GM23248 (cell line): ENCODE measurements at places on chromosomes 4 and X. TPM values are rescaled to one million over a fixed set of nuclear protein-coding genes. Genes with fewer than 3 reads are reported as not detected.
A peak's percentile ranks its signal among the peaks of the same experiment; 100 is the strongest.

The GLRA2 gene
- 0.22 TPM in 1 of 2 replicates, not detected in the other for total RNA-seq

The TSPAN7 gene
- total RNA-seq: not detected in 2 replicates

The CCKAR gene
- not detected in 2 replicates for total RNA-seq

The CLTRN gene
- total RNA-seq: 0.13 and 0.43 TPM in 2 replicates

The AWAT2 gene
- total RNA-seq: not detected in 2 replicates

The SPANXA2 gene
- total RNA-seq: not detected in 2 replicates

GRCh38 chrX:136194536-136194935 is 47.2 kb downstream of the FHL1 start:
- H3K4me1 ChIP-seq: peaks cover 20% of the 10 kb centered on the region
- H3K4me3 ChIP-seq: no peak overlapping the region
- no peak for DNase-seq
- H3K36me3 ChIP-seq: no peaks in the 10 kb centered on the region
- H3K27ac ChIP-seq: no peak overlapping the region
- no peaks in the 10 kb centered on the region for H3K27me3 ChIP-seq

GRCh38 chr4:152508386-152508785 is 27.5 kb downstream of the FBXW7 start:
- no peaks in the 10 kb centered on the region for H3K27me3 ChIP-seq
- no peak overlapping the region for H3K4me3 ChIP-seq
- no peaks in the 10 kb centered on the region for H3K36me3 ChIP-seq
- H3K4me1 ChIP-seq: 0 out of 2 replicates have a peak, but pooled peaks cover 7% of the 10 kb centered on the region
- no peak overlapping the region for H3K27ac ChIP-seq

DNA sequence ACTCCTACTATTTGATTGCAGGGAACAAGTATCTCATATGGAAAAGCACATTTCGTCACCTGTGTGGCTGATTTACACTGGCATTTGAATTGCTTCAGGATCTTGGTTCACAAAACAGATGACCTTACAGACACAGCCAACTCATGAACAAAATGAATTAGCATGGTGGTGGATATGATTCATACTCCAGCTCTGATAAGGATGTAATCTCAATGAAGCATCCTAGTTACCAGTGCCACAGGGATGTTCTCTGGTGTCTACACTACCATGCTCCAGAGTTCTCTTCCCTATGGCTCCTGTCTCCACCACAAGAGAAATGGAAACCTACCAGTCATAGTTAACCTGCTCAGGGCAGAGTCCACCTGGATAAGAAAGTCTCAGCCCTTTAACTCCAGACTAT is 40.7 kb downstream of the TEC start:
- DNase-seq: no peak
- H3K27me3 ChIP-seq: 0 out of 2 replicates have a peak, but pooled peaks cover 6% of the 10 kb centered on the region
- no peak overlapping the region for H3K4me3 ChIP-seq
- no peaks in the 10 kb centered on the region for H3K36me3 ChIP-seq

DNA sequence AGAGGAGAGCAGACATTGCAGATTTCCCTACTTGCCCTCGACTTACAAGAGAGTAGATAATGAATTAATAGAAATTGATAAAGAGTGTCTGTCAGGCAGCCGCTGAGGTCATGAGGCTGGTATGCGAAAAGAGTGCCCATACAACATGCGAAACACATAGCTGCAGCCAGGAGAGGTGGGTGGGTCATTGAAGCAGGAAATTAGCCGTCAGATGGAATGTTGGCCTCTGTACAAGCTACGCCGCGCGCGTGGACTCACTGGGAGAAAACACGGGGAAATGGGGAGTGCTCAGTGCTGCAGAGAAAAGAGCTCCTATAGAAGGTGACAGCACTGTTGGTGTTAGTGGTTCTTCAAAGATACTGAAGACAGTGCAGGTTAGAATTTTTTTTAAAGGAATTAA is 125.1 kb downstream of the RAPGEF2 start:
- no peaks in the 10 kb centered on the region for H3K27me3 ChIP-seq
- peak; percentile 82 for DNase-seq
- H3K36me3 ChIP-seq: no peaks in the 10 kb centered on the region
- H3K27ac ChIP-seq: peak overlapping the region; percentile 54
- peaks cover 27% of the 10 kb centered on the region for H3K4me1 ChIP-seq
- H3K4me3 ChIP-seq: peak overlapping the region; percentile 65

DNA sequence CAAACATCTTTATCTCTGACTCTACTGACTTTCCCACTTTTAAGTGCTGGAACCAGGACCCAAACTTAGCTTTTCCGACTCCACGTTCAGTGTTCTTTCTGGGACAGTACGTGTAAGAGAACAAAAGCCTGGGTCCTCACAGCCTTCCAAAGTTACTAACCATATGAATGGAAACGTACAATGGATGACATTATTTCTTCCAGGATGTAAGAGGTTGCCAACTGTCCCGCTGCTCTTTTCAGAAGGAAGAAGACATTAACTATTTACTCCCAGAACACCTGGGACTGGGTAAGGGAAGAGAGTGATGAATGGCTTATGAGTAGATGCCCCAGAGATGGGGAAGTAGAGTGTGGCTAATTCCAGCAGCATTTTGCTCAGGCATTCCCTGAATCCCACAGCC is 114.7 kb downstream of the TRAPPC11 start:
- H3K36me3 ChIP-seq: no peaks in the 10 kb centered on the region
- no peak overlapping the region for H3K27ac ChIP-seq
- H3K27me3 ChIP-seq: peaks cover 7% of the 10 kb centered on the region; the same call in 1 of the 2 replicates
- DNase-seq: no peak
- H3K4me3 ChIP-seq: no peak overlapping the region

DNA sequence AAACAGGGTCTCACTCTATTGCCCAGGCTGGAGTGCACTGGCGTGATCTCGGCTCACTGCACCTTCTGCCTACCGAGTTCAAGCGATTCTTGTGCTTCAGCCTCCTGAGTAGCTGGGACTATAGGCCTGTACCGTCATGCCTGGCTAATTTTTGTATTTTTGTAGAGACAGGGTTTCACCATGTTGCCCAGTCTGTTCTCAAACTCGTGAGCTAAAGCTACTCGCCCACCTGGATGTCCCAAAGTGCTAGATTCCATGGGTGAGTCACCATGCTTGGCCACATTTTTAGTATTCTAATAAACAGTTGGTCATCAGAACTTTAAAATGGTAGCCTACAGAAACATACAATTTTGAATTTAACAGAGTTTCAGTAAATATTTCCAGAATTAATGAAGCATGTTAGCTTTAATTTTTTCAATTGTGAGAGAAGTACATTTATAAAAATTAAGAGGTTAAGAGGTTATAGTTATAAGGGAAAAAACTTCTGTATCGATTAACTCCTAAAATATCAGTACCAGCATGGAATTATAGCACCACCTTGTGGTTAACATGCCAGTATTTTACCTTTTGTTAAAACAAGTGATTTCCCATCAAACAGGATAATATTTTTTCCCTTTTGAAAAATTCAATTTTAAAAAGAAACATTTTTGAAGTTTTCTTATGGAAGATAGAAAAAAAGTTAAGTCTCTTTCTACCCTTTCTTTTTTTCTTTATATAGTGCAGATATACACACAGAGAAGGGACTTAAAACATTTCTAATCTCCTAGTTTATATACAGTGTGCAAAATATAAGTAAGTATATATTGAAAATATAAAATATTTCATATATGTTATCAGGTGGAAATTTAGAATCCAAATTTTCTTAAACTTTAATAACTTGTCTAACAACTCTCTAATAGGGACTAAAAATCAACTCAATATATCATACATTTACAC is 35.4 kb downstream of the CEP44 start:
- peaks cover 34% of the 10 kb centered on the region for H3K4me1 ChIP-seq
- H3K36me3 ChIP-seq: no peaks in the 10 kb centered on the region
- DNase-seq: peak; percentile 50
- H3K27me3 ChIP-seq: no peaks in the 10 kb centered on the region

DNA sequence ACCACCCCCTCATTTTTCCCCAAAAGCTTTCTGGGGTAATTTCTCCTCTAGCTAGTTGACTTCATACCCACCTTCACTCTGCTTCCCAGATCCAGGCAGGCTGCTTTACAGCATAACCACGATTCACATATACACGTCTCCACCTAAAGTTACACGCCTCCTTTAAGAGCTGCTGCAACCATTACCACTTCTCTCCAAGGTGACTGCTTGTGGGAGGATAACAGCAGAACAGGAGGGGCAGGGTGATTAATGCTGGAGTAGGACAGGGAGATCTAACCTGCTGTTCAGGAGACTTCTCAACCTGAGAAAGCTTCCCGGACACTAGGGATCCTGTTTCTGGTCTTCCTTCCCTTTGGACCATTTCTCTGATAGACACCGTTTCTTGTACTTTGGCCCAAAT is 77.4 kb downstream of the MGST2 start:
- DNase-seq: no peak
- H3K27me3 ChIP-seq: no peaks in the 10 kb centered on the region
- peaks cover 7% of the 10 kb centered on the region for H3K4me1 ChIP-seq
- H3K4me3 ChIP-seq: no peak overlapping the region
- H3K36me3 ChIP-seq: no peaks in the 10 kb centered on the region
- no peak overlapping the region for H3K27ac ChIP-seq

DNA sequence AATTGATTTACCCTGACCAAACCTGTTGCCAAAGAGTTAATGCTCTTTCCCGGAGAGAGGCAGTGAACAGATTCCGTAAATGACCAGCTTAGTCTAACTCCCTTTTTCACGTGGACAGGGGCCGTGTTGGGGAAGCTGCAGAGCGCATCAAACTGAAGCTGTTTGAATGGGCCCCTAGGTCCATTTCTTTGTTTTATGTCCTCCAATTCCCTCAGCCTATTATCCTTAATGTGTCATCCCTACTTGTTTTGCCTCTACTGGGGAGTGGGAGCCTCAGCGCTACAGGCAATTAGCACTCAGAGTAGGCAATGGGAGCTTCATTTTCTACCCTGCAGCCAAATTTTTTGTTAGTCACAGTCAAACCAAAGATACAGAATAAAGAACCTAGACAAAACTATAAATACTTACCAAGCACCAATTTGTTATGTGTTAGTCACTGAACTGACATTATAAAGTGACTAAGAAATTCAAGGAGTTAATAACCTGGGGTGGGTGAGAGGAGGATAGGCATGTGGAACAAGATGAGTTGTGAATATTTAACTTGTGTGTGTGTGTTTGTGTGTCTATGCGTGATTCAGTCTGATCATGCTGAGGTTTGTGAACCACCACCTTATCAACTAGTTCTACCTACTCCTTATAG is 417.4 kb downstream of the PACRGL start:
- no peaks in the 10 kb centered on the region for H3K36me3 ChIP-seq
- 0 out of 2 replicates have a peak, but pooled peaks cover 2% of the 10 kb centered on the region for H3K27me3 ChIP-seq
- no peak overlapping the region for H3K4me3 ChIP-seq
- H3K27ac ChIP-seq: no peak overlapping the region
- DNase-seq: peak; percentile 10

DNA sequence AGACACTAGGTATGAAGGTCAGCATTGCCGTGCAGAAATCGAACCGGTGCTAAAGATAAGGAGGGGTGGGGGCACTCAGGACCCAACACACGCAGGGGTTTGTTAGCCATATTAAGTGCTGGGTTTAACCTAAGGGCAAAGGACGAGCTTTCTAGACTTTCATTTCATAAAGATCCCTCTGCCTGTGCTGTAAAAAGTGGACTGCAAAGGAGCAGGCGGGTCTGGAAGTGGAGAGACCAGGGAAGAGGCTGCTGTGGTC is 1.3 kb downstream of the CASP3 start:
- H3K27ac ChIP-seq: peak overlapping the region; percentile 92
- H3K36me3 ChIP-seq: no peaks in the 10 kb centered on the region
- peak overlapping the region; percentile 82 for H3K4me3 ChIP-seq
- no peak for DNase-seq

GRCh38 chr4:111562826-111563225 is 582.4 kb upstream of the FAM241A start:
- peak; percentile 79 for DNase-seq
- H3K36me3 ChIP-seq: no peaks in the 10 kb centered on the region
- H3K27me3 ChIP-seq: no peaks in the 10 kb centered on the region

GRCh38 chr4:126213996-126214395 is 899.2 kb downstream of the FAT4 start:
- no peak overlapping the region for H3K27ac ChIP-seq
- 0 out of 2 replicates have a peak, but pooled peaks cover 5% of the 10 kb centered on the region for H3K4me1 ChIP-seq
- no peaks in the 10 kb centered on the region for H3K36me3 ChIP-seq

DNA sequence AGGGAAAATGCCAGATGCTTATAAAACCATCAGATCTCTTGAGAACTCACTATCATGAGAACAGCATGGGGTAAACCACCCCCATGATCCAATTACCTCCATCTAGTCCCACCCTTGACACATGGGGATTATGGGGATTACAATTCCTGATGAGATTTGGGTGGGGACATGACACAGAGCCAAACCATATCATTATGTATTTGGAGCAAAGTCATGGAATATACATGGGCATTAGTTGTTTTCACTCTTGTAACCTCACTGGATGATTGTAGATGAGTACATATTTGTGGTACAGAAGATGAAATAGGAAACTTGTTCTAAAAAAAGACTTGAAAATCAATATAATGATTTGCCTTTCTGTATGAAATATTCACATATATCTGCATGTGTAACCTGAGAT is 674.5 kb upstream of the BOD1L1 start:
- H3K27ac ChIP-seq: no peak overlapping the region
- H3K4me1 ChIP-seq: no peaks in the 10 kb centered on the region
- H3K36me3 ChIP-seq: no peaks in the 10 kb centered on the region
- no peaks in the 10 kb centered on the region for H3K27me3 ChIP-seq
- H3K4me3 ChIP-seq: no peak overlapping the region
- no peak for DNase-seq

GRCh38 chr4:122476745-122477144 is 20.2 kb upstream of the IL2 start:
- no peak overlapping the region for H3K4me3 ChIP-seq
- H3K27ac ChIP-seq: no peak overlapping the region
- no peaks in the 10 kb centered on the region for H3K36me3 ChIP-seq
- no peaks in the 10 kb centered on the region for H3K27me3 ChIP-seq
